Esophagus muscularis mucosa (tissue), 4 donors: ENCODE measurements at places on chromosomes 13 and 19. TPM values are rescaled to one million over a fixed set of nuclear protein-coding genes. Genes with fewer than 3 reads are reported as not detected.

DNA sequence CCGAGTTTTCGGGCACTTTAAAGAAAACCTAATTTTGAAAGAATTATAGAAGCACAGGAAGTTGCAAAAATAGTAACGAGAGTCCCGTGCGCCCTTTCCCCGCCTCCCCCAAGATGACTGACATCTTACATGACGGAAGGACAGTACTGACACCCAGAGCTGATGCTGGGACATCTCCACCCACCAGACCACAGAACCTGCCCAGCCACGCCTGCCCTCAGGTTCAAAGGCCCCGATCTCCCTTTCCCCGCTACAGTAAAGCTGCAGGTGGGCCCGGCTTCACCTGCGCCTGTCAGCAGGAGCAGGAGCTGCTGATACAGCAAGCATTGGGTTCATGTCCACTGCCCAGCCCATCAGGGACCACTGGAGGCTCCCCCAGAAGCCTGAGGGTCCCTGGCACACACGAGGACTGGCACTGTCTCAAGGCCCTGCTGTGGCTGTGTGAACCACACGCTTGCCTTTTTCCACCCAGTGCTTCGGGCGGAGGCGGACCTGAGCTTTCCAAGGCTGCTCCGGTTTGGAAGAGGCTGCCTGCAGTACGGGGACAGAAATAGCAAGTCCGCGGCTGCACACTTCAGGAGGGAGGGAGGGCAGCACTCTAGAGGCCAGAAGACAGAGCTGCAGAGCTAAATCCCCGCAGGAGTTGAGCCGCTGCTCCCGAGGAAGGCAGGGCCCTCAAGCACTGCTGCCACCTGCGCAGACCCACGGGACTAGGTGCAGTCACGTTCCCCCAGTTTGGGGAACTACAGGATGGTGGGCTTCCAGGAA lies 8.7 kb downstream of the MAP2K2 start:
- no peak for DNase-seq

DNA sequence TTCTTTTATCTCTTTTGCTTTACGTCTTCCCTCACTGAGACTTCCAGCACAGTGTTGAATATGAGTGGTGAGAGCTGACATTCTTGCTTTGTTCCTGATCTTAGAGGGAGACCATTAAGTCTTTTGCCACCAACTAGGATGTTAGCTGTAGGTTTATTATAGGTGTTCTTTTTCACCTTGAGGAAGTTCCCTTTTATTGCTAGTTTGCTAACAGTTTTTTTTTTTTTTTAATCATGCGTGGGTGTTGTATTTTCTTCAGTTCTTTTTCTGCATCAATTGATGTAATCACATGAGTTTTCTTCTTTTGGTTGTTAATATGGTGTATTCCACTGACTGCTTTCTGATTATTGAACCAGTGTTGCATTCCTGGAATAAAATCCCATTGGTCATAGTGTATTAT lies 21.1 kb downstream of the AP1M1 start:
- DNase-seq = no peak

Gene CLEC4M
- not detected for total RNA-seq

DNA sequence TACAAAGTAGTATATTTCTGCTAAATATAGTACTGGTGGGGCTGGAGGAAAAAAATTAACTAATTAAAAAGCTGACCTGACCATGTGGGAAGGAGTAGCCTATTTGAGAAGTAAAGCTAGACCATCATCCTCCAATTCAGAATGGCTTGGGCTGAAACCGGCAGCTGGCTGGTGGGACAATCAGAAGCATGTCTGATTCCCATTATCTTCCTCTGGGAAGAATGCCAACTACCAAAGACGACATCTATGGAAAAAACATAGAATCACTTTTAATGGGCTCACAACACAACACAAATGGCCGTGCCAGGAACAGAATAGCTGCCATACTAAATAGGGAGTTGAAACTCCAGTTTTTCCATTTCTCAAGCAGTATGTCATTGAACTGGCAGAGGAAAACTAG lies 120.4 kb upstream of the FREM2 start:
- DNase-seq = no peak

GRCh38 chr19:5298471-5298901 lies 42.1 kb downstream of the PTPRS start:
- DNase-seq = no peak
